ENCODE measurements at places on chromosomes 3 and 15.
A peak's percentile ranks its signal among the peaks of the same experiment; 100 is the strongest.

GRCh38 chr3:89360156-89360555, 252.7 kb downstream of the EPHA3 start:
- no peak for DNase-seq

DNA sequence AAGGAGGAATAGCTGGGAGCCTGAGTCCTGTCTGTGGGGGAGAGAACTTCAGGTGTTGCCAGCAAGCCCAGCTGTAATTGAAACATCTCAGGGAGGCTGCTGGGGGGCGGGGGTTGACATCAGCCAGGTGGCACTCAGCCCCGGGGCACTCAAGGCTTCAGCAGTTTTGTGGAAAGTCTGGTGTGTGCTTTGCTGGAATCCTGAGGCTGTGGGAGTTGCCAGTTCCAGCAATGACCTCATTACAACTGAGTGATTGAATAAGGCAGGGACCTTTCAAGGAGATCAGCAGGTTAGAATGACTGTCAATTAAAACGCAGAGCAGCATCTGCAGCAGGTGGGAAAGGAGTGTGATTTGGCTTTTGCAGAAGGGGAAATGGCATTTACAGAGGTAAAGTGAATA, 75.7 kb downstream of the FAM43A start:
- no peak for DNase-seq

- DNase-seq = no peak
These were observed 84.6 kb upstream of the DPH6 start for GRCh38 chr15:35630532-35630931.

GRCh38 chr15:100873029-100873677, 6.5 kb upstream of the ALDH1A3 start:
- peak; percentile 14 for DNase-seq

DNA sequence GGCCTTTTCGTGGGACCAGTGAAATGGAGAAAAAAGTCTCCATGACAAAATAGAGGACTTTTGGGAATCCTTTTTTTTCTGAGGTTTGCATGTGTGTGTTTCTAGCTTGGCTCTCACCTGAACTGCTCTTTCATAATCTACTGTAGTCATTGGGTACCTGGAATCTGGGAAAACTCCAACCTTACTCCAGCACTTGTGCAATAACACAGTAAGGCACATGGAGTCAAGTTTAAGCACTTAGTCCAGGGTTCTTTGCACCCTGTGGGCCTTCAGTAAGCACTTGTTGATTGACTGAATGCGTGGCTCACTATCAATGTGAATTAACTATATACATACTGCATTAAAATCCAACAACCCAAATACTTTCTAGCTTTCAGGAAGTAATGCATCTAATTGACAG, 299.5 kb downstream of the ZBTB20 start:
- no peak for DNase-seq

GRCh38 chr15:90036806-90037510, 35.8 kb downstream of the ZNF710 start:
- DNase-seq = no peak

DNA sequence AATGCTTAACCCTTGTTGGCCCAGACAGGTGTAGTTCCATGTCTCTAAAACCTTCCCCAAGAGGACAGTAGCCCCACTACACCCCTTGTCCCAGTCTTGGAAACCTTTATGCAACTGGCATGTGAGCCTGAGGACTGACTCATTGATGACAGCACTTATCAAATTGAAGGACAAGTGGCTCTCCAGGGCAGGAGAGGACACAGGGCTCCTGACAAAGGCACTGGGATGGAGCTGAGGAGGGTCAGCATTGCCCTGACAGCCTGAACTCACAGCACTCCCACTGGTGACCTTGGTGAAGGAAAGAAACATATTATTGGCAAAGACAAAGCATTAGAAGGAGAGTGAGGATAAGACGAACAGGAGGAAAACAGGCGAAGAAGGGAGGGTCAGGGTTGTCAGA, 139.9 kb downstream of the EPHB1 start:
- no peak for DNase-seq

DNA sequence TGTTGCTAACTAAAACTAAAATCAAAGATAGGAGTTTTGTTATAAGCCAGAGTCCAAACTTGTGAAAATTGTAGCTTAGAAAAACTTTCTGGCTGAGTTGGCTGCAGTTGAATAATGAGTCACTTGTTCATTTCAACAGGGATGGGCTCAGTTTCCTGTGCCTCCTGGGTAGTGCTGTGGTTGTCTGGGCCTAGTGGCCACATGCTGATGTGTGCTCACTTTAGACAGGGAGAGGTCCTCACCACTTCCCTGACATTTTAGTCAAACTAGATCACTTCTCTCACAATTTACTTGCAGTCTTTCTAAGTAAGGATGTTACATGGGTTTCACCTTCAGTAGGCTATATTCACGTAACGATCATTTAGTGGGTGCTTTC, 6.3 kb upstream of the UBE2Q2 start:
- DNase-seq = no peak

- no peak for DNase-seq
These were observed 33.0 kb upstream of the DENND4A start for GRCh38 chr15:65824941-65825544.

- DNase-seq = no peak
These were observed 147.5 kb downstream of the NFKBIZ start for GRCh38 chr3:101996832-101997231.

GRCh38 chr3:183845090-183845489, 19.7 kb upstream of the MAP6D1 start:
- no peak for DNase-seq

DNA sequence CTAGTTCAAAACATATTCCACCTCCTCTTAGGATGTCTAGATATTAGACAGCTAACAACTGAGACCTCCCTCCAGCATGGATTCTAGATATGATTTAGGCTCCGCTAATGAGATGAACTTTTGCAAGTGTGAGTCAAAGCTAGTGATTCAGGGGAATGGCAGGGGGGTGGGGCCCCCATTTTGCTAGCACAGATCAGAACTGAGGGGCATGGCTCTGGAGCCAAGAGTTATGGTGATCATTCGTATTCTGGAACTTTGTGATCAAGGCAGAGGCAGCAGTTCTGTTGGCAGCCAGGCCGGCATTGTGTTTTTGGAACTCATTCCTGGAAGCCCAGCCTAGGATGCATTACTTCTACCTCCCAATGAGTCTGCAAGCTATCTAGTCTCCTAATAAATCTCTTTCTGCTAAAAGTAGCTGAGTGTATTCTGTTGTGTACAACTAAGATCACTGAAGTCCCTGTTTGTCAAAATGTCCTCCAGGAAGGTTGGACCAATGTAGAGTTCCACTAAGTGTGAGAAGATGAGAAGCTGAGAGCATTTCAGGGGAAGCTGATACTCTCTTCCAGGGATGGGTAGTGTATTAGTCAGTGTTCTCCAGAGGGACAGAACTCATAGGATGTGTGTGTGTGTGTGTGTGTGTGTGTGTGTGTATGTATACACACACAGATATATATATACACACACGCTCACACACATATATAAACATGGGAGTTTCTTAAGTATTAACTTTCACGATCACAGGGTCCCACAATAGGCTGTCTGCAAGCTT, 312.7 kb downstream of the TLE3 start:
- DNase-seq = no peak

- no peak for DNase-seq
These were observed 23.7 kb downstream of the CEP19 start for GRCh38 chr3:196688349-196688748.

DNA sequence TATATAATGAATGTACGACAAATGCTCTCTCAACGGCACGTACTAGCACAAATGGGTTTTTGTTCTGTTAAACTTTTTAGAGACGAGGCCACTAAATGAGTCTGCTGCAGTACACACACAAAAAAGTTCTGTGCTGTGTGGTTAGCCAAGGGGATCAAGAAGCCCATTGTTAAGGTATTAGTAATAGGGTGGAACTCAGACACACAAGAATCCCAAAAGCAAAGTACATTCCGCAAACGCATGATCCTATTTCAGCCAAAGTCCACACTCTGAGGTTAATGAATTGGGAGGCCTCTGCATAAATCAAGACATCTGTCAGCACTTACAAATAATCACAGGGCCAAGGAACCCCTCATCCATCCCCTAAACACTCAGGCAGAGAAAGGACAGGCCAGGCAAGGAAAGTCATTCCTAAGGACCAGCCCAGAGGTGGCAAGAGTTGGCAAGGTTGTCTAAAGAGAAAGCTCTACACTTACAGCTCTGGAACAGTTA, 12.1 kb downstream of the OSBPL10 start:
- no peak for DNase-seq

- no peak for DNase-seq
These were observed 167.0 kb upstream of the ANKRD28 start for GRCh38 chr3:15964605-15965442.

All from hypothalamus (tissue), 51 donors.